ENCODE measurements at places on chromosomes 6 and 20.
A peak's percentile ranks its signal among the peaks of the same experiment; 100 is the strongest.

DNA sequence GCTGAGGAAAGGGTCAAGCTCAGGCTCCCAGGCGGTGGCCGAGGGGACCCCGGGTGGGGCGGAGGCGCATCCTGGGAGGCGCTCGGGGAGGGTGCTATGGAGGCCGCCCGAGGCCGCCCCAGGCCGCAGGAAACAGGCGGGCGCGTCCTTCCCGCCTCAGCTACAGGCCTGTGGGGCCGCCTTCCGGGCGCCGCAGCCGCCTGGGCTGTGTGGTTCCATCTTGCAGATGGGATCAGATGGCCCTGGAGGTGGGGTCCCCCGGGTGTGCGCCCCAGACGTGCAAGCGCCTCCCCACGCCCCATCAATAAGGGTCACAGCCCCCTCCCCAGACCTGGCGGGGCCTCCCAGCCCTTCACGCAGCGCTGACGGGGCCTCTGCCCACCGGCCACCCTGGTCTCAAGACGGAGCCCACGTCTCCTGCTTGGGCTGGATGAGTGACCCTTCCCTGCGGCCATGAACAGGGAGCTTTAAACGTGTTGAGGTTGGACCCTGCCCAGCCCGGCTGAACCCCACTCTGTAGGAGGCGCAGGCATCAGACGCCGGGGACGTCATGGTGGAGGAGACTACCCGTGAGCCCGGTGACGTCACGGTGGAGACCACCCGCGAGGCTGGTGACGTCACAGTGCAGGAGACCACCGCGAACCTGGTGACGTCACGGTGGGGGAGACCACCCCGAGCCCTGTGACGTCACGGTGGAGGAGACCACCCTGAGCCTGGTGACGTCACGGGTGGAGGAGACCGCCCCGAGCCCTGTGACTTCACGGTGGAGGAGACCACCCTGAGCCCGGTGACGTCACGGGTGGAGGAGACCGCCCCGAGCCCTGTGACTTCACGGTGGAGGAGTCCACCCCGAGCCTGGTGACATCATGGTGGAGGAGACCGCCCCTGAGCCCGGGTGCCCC lies 267.0 kb downstream of the DLL1 start:
- no peak for DNase-seq

DNA sequence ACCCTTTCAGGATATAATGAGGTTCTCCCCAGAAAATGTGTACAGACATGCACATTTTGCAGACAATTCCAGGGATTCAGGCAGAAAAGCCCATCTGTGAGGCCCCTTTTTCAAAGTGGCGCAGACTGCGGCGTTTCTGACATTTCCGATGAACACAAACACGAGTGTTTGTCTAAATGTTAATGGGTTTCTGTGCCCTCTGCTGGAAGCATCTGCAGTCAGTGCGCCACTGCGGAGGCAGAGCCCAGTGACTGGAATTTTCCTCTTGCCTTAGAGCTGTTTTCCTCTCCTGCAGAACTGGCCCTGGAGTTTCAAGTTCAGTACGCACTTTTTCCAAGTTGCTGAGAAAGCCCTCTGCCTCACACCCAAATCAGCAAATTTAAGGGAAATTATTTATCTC lies 15.3 kb downstream of the ANKRD60 start:
- no peak for DNase-seq

DNA sequence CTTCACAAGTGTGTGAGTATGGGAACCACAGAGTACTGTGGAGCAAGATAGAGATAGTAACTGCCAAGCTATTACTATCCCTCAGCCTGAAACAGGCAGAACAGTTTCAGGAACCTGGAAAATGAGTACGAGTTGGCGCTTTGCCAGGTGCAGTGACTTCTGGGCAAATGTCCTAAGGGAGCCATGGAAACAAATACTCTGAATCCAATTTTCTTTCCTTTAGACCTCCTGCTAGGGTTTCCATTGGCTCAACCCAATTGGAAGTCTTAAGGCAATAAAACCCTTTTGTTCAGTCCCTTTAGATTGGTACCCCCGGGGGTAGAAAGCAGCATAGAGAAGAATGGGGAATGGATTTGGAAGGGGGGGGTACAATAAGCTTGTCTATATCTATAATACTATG lies 205.0 kb upstream of the EPHA7 start:
- no peak for DNase-seq

- DNase-seq: no peak
Measured at GRCh38 chr6:135251498-135252441, 70.7 kb downstream of the MYB start.

GRCh38 chr20:37528446-37529213 lies 954 bp upstream of the BLCAP start:
- no peak for DNase-seq

DNA sequence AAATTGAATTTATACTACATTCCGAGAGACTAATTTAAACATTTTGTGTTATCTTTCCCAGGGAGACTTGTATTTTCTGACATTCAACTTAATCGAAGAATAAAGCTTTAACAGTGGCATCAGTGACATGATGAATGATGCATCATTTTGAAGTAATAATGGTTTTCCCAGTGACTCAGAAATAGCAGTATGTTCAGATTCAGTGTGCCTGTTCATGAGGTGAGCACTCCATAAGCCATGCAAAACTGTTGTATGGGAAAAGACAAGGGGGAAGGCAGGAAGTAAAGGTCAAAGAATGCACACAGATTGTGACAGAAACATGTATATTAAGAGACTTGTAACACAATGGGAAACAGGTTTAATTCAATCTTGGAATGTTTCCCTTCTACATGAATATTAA lies 1348.2 kb upstream of the GJE1 start:
- DNase-seq: no peak

DNA sequence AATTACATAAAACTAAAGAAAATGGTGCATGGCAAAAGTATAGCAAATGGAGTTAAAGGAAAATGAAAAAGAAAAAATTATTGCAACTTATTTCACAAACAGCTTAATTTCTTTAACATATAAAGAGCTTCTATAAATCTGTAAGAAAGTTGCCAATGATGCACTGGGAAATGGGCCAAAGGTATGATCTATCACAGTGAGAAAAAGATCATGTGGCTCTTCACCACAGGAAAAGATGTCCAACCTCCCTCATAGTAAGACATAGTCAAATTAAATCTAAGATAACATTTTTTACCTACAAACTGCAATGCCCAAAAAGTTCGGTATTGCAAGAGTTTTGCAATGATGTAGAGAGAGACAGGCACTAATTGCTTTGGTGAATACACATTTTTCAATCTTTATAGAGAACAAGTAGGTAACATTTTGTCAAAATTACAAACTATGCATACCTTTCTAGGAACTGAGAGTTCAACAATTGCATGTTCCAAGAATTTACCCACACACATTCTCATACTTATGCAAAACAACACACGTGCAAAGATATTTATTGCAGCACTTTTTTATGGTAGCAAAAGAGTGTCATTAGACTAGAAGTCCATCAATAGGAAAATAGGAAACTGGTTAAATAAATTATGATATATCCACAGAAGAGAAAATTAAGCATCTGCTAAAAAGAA lies 372.6 kb downstream of the QKI start:
- no peak for DNase-seq

DNA sequence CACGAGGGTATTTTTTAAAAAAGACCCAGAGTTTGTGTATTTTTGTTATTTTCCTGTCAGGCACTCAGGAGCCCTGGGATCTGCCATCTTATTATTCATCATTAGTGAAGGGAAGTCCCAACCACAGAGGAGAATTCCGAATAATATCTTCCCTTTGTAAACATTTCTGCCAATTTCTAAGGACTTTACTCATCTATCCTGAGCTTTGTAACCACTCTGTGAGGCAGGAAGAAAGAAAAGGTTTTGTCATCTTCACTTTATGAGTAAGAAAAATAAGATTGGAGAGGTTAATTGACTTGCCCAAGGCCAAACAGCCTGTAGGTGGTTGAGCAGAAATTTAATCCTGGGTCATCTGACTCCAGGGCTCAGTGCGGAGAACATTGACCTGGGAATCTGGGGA lies 23.0 kb upstream of the IYD start:
- no peak for DNase-seq

DNA sequence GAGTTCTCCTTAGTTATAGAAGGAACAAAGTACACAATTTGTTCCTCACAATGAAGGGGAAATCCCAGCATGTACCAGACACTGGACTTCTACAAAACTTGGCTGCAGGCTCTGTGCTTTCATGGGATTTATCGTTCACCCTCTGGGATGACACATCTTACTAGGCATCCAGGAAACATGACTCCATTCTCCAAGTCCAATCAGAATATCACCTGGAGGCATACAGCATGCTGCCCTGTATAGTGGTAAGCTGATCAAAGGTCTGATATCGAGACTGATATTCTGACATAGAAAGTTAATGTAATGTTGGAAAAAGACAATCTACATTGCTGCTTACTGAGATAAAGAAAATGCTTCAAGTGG lies 6.7 kb downstream of the RWDD2A start:
- DNase-seq: no peak

- DNase-seq: no peak
Measured at GRCh38 chr6:134466771-134467525, 149.0 kb upstream of the SGK1 start.

DNA sequence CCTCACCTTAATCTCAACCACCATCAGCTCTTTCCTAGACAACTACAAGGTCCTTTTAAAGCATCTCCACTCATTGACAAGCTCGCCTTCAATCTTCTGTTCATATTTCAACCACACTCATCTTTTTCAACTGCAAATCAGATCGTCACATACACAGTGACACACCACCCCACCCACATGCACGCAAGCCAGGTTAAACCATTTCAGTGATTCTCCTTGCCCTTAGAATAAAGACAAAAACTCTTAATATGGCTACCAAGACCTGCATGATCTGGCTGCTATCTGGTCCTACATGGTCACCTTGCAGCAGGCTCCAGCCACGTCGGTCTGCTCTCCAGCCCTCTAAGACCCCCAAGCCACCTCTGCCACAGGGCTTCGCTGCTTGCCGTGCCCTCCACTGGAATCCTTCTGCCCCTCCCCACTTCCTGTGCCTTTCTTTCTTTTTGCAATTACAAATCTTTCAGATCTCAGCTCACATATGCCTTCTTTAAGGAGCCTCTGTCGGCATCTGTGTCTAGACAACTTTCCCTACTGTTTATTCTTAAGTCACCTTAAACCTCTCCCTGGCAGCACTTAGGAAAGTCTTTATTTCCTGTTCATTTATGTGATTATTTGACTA lies 507.3 kb upstream of the ARID1B start:
- no peak for DNase-seq

DNA sequence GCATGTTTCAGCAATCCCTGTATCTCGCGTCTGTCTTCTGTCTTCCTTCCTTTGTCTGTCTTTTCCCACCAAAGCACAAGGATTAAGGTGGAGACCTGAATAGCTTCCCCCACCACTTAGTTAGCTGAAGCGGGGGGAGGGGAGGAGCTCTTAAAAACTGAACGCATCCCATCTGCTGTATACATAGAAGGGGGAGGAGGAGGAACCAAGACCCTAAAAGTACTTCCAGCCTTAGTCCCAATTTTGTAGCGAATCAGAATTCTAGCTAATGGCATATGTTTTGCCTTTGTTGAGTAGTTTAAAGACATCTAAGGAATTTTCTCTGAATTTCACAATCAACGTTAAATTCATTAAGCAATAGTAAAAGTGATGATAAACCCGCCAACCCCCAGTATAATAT lies 47.9 kb downstream of the GNAS start:
- no peak for DNase-seq

- no peak for DNase-seq
Measured at GRCh38 chr20:16711661-16712258, 18.1 kb upstream of the SNRPB2 start.

DNA sequence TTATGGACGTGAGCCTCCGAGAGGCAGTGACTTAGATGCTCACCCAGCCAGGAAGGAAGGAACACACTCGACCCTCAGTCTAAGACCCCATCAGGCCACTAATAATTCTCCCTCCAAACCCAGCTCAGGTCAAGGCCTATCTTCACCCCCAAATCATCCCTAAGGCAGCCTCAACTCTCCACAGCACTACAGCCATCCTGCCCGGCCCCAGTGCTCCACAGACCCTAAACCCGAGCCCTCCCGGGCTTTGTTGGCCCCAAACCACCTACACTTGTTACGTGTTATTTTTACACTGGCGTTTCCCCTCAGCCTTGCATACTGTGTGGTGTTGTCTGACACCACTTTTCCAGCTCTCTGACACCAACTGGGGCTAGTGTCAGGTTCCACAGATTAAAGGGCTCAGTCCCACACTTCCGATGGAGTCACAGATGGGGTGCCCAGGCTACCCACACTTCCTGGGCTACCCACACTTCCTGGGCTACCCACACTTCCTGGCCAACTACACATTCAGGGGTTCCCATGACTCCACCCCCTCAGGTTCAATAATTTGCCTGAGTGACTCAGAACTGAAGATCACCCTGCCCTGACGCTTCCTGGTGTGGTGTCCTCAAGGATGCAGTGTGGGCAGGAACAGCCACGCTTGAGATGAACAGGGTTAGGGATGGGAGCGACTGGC lies 25.3 kb downstream of the RBCK1 start:
- DNase-seq: peak; percentile 89

DNA sequence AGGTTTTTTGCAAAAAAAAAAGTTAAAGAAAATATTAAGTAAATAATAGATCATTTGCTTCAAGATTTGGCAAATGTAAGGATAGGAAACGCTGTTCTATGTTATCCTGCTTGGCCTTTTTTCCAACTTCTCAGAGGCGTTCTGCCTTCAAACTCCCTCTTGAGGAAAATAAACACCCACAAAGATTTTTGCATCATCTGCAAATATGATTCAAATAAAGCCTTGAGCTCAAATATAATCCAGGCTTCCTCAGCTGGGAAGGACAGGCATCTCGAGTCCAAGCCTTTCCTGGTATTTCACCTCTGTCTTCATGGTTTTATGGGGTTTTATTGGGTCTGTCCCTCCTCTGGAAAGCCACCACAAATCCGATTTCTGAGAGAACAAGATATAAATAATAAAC lies 67.7 kb upstream of the PTPN1 start:
- no peak for DNase-seq

- peak; percentile 55 for DNase-seq
Measured at GRCh38 chr20:47400685-47401084, 44.2 kb upstream of the ZMYND8 start.

GRCh38 chr20:41717483-41717882 lies 99.3 kb upstream of the CHD6 start:
- DNase-seq: no peak

DNA sequence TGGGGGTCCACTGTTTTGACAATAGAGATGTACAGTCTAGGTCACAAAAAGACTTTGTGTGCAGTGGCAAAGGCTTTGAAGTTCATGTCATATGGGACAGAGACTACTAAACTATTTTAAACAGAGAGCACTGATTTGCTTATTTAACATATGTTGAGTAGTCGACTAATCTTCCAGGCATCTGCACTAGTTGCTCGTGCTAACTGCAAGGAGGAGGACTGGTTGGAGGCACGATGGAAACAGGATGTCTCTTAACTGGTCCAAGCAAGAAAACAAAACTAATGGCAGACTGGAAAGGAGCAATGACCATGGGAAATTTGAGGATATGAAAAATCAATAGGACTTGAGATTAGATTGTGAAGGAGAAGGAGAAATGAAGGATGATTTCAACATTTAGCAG lies 28.5 kb upstream of the ERVFRD-1 start:
- no peak for DNase-seq

Data from GM12865 (cell line).